ENCODE measurements at places on chromosomes 1 and 21.
A peak's percentile ranks its signal among the peaks of the same experiment; 100 is the strongest.

DNA sequence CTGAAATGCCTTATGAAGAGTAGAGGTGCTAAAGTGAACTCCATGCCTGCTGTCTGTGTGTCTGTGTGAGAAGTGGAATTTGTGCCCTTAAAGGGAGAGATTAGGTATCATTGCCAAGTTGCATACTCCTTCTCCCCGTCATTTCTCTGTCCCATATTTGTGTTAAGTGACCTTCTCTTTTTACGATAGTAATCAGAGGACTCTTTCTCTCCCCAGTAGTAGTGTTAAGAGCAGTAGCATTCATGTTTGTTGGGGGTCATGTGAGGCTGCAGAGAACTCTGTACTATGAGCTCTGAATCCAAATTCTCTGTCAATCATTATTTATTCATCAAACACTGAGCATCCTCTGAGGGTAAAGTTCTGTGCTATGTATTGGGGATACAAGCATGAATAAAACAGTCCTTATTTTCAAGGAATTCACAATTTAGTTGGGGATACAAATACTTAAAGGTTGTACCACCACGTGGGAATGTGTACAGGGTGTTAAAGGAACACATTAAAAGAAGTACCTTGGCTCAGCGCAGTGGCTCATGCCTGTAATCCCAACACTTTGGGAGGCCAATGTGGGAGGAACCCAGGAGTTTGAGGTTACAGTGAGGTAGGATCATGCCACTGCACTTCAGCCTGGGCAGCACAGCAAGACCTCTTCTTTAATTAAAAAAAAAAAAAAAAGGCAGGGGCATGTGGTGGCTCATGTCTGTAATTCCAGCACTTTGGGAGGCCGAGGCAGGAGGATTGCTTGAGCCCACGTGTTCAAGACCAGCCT, 24.8 kb upstream of the KCNQ4 start:
- DNase-seq = no peak

DNA sequence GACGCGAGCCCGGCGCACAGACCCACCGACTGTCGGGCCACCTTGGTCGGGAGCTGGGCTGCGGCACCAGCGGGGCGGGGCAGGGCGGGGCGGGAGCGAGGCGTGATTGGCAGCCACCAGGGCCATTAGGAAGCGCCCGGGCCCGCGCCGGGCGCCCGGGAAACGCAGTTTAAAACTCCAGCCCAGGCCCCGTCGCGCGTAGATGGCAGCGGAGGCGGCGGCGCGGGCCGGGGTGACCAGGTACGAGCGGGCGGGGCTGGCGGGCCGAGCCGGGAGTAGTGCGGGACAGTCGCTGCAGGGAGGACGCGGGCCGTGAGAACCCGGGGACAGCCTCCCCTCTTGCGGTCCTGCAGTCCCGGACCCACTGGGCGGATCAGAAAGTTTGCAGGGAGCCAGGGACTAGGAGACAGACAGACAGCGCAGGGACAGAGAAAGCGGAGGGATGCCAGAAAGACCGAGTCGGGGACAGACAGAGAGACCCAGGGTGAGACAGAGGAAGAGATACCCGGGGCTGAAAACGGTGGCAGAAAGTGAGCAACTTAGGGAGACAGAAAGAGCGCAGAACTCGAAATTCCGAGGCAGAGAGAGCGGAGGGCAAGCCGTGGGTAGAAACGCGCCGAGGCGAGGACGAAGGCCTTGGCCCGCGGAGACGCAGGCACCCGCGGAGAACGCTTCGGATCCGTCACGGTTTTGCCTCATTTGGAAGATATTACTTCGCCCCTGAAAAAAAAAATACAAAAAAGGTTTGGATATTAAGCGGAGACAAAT, at the start of gene DMBX1:
DMBX1 (plus strand) TSS at position 199 of the 768 bp plus-strand sequence. CDS start 17,175 bp downstream, outside the sequence.
- peak; percentile 15 for DNase-seq

GRCh38 chr1:76218888-76219287, 144.3 kb downstream of the ST6GALNAC3 start:
- no peak for DNase-seq

- no peak for DNase-seq
Observed at GRCh38 chr1:53927376-53927881, 18.1 kb downstream of the IFT25 start.

- DNase-seq = no peak
Observed at GRCh38 chr1:63807046-63807445, 33.2 kb downstream of the ROR1 start.

GRCh38 chr1:173669491-173669941, at the start of gene ANKRD45:
Gene ANKRD45 (minus strand): TSS chr1:173669851. CDS start chr1:173659418, 10,433 bp downstream.
- DNase-seq = no peak

DNA sequence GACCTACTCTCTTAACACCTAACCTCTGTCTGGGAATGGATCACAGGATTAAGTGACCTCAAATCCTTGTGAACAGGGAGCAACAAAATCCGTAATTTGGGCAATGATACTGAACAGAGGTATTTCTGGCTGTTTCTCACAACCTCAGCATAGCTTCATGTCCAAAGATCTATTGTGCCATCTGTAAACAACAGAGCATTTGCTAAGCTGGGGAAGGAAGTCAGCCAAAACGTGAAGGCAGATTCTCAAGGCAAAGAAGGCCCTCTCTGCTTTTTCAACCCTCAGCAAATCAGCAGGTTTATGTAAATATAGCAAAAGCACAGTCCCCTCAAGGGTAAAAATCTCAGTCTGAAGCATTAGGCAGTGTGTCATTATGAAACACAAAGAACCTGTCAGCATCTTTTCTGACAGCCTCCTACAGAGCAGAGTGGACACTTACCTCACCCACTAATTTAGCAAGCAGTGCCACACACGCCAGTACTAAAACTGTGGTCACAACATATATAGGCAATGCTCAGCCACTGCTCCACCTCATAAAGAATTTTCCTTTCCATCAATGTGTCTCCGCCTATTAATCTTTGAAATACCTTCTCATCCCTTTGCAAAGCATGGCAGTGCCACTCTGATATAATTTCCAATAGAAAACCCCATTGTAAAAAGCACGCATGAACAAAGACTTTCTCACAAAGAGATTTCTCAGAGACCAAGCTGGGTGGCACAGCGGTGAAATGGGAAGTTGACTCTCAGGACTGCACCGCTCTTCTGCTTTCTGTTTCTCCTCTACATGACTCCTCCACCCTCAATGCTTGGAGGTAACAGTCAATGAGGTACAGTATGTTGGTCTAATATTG, 188.0 kb downstream of the RERE start:
- DNase-seq = no peak

DNA sequence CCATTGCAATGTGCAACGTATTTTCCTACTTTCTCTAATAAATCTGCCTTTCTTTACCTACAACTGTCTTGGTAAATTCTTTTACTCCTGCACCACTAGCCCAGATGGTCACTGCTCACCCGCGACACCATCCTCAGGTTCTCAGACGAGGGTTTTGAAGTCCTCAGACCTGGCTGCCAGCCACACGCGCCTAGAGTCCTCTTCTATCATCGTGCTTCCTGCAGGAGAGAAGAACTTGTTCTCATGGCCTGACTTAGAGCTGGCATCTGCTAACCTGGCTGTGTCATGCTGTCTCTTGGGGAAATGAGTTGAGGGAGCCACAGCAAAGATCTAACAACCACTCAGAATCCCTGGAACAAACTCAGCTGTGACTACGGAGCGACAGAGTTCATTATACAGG, 30.3 kb upstream of the PGBD5 start:
- no peak for DNase-seq

DNA sequence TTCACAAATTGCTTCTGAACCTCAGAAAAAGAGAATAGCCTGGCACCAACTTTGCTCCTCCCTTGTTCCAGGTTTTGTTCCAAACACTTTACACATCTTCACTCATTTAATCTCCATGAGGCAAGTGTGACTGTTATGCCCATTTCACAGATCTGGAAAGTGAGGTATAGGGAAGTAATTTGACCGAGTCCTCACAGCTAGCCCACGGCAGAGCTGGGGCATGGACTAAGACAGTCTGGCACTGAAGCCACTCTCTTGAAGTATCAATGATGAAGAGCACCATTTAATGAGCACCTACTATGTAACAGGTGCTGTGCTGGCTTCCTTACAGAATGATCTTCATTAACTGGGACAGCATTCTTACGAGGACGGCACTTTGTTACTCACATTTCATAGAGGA, 19.0 kb downstream of the C1QB start:
- DNase-seq = no peak

DNA sequence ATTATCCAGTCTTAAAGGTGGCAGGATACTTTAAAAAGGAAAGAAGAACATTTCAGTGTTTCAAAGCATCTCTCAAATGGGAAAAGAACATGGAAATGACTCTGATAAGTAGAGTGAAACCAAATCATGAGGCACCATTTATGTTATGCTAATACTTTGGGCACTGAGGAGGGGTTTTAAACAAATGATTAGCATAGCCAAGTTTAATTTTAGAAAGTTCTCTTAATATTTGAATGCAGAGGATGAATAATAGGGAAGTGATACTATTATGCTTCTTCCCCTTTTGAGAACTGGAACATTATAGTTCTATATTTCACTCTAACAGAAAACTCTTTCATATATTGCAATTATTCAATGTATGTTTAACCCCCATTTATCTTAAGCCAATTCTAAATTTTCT, 1181.9 kb upstream of the PRMT6 start:
- no peak for DNase-seq
